RPMI7951 (cell line): ENCODE measurements at places on chromosomes 12 and 14. TPM values are rescaled to one million over a fixed set of nuclear protein-coding genes. Genes with fewer than 3 reads are reported as not detected.

DNA sequence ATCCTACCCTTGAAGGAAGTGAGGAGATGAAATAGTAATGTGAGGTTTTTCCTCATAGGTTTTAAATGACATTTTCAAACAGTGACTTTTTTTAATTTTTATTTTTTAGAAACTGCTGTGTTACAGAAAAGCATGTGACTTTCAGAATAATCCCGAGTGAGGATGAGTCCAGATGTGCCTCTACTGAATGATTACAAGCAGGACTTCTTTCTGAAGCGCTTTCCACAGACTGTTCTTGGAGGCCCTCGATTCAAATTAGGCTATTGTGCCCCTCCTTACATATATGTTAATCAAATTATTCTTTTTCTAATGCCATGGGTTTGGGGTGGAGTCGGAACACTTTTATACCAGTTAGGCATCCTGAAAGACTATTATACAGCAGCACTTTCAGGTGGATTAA, 15.8 kb downstream of the PCNX4 start:
- DNase-seq = no peak

GRCh38 chr12:56208006-56208405, 13.7 kb downstream of the RNF41 start:
- DNase-seq = no peak

DNA sequence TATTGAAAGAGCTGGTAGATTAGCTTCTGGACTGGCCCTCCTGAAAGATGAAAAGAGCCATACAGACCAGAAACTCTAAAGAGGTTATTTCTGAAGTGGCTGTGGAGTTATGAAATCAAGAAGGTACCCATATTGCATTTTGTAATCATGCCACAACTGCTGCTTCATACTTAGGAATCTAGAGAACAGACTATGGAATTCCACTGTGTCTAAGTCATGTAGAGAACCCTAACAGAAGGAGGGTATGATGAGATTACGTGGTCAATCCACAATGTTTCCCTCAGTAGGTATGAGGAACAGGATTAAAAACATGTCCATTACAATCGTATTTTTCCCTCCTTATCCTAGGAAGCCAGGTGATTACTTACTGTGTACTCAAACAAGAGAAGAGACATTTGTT, 708.8 kb downstream of the RERGL start:
- DNase-seq = no peak

DNA sequence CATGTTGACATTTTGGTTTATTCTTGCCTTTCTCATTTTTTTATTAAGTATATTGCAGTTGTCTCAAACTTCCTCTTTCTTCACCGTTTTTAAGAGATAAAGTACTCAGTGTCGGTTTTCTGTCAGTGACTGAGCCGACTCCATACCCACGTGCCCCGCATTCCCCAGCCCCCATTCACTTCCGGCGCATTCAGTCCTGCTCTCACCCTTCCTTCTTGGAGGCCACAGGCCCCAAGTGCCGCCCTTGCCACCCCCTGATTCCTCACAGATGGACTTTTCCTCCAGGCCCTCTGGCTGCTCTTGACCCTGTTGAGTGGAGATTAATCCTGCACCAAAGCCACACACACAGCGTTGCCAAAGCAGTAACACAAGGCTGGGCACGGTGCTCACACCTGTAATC, 19.1 kb upstream of the DNAH10 start:
- no peak for DNase-seq

DNA sequence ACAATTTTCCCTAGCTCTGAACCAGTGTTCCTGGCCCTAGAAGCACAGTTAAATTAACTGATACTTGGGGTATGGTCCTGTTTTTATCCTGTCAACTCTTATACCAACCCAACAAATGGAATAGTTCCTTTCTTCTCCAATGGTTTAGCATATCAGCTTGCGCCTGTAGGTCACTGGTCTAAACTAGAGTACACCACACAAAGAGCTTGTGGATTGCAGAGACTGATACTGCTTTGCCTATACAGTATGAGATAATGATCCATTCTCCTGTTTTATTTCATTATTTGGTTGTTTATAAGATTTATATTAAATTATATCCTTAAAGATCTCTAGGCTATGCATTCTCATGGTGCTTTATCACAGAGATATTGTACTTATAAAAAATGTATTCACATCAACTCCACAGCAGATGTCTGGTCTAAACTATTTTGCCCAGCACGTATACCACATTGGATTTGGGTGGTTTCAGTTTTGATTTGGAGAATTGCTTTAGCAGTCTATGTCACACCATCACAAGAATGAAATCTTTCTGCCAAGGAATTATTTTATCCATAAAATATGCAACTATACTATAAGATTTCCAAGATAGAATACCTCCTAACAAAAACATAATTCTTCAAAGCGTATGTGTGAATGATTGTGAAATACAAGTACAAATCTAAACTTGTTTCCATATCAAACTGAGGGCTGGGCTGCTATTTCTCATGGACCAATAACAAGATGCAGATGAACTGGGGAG, 142.1 kb downstream of the SLC16A7 start:
- peak; percentile 34 for DNase-seq

GRCh38 chr12:124617615-124618014, 50.2 kb upstream of the NCOR2 start:
- no peak for DNase-seq

DNA sequence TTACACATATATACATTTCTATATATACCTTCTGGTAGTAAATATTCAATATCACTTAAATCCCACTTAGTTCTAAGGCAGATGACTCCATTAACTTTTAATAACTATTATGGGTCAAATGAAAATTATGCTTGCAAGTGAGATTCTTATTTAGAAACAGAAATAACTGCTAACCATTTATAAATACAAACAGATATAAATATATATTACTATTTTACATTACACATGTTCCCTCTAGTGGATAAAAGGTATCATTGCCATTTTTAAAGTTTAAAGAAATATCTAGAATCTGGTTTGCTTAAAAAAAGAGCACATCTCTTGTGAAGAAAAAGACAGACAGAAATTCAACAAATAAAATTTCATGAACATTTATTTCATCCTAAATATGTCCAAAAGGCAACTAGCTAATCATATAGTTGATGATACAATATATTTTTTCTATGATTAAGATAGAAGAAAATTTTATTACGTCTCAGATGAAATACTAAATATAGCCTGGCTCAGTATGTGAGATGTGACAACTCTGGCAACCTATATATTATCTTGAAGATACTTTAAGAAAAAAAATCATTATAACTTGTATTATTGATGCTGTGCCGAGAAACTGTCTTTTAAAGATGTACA, 11.7 kb upstream of the RAD51AP1 start:
- peak; percentile 13 for DNase-seq

DNA sequence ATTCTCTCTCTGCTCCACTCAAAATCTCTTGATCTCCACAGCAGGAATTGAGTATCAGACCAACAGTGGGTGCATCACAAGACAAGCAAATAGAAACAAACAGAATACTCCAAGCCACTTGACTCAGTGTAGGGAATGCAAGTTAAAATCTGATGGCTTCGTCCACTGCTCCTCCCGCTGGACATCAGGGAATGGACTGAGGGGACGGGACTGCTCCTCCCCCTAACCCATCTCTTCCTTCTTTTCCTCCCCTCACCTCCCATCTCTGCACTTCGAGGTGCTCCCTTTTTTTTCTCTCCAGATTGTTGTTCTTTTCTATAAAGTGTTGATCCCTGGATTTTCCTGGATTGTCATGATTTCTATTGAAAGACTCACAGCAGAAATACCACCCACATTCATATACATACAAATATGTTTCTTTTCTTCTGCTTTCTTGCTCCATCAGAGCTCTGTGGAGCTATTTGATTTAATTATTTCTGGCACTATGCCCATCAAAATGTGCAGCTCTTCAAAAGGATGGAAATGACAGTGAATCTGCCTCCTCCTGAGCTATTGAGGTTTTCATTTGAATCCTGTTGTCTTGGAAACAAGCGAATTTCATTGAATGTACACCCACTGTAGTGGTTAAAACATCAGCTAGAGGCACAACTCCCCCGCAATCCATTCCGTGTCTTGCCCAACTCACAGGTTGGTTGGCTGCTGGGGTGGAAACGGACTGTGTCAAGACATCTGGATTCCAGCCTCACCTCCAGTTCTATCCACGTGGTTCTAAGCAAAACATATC, 199.7 kb downstream of the SPTSSA start:
- no peak for DNase-seq

DNA sequence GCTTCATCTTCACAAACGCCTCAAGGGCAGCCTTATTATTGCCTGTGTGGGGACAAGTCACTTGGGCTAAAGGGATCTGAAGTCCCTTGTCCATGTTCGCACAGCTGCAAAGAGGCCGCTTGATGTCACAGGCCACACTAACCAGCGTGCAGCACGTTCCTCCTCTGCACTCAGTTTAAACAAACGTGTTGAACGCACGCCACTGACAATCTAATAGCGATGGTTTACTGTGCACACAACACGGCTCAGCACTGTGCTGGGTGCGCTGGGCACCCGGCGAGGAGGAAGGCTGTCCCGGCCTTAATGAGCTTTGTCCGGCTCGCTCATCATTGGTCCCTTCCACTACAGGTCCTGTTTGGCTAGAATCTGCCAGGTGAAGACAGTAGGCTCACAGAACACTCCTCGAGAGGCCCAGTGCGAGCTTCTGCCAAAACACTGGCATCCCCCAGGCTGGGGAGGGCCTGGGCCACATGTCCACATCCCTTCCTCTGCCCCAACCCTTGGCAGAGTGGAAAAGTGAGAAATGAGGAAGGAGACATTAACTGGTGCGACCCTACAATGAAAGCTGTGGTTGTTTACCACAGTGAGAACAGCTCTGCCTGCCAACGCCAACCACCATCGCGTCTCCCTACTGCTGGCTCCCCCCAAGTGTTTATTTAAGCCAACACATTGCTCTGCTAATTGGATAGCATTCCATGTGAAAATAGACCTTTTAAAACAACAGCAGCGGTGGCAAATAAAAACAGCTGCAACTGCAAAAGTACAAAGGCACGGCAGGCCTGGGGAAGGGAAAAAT, 113.2 kb downstream of the RBM19 start:
- DNase-seq = no peak

GRCh38 chr14:36997843-36998242, 174.6 kb downstream of the SLC25A21 start:
- DNase-seq = no peak

- DNase-seq = no peak
Observed at GRCh38 chr14:60863249-60863648, 117.6 kb downstream of the TRMT5 start.

DNA sequence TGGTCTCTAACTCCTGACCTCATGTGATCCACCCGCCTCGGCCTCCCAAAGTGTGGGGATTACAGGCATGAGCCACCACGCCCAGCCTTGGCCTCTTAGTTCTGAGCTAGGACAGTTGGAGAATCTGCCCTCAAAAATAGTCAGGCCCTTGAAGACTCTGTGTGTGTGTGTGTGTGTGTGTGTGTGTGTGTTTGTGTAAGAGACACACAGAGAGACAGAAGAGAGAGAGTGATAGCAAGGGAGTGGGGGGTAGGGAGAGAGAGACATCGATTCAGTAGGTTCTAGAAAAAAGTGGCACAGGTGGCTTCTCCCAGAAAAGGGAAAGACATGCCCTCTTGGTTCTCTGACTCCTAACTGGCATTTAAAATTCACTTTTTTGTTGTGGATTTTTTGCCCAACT, 5.4 kb downstream of the HNF1A start:
- no peak for DNase-seq

- DNase-seq = no peak
Observed at GRCh38 chr14:75972801-75973421, 8.9 kb downstream of the TGFB3 start.

DNA sequence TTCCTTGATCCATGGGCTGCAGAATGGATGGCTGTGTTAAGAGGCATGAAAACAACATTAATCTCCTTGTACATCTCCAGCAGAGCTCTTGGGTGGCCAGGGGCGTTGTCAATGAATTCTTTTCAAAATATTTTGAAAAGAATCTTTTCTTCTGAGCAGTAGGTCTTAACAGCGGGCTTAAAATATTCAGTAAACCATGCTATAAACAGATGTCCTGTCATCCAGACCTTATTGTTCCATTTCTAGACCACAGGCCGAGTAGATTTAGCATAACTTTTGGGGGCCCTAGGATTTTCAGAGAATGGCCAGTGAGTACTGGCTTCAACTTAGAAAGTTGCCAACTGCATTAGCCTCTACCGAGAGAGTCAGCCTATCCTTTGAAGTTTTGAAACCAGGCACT, 130.2 kb downstream of the RAD51B start:
- no peak for DNase-seq

- DNase-seq = no peak
Observed at GRCh38 chr12:132514216-132514820, 24.4 kb downstream of the FBRSL1 start.

GRCh38 chr12:106297681-106298080, 4.9 kb upstream of the TCP11L2 start:
- DNase-seq = no peak

DNA sequence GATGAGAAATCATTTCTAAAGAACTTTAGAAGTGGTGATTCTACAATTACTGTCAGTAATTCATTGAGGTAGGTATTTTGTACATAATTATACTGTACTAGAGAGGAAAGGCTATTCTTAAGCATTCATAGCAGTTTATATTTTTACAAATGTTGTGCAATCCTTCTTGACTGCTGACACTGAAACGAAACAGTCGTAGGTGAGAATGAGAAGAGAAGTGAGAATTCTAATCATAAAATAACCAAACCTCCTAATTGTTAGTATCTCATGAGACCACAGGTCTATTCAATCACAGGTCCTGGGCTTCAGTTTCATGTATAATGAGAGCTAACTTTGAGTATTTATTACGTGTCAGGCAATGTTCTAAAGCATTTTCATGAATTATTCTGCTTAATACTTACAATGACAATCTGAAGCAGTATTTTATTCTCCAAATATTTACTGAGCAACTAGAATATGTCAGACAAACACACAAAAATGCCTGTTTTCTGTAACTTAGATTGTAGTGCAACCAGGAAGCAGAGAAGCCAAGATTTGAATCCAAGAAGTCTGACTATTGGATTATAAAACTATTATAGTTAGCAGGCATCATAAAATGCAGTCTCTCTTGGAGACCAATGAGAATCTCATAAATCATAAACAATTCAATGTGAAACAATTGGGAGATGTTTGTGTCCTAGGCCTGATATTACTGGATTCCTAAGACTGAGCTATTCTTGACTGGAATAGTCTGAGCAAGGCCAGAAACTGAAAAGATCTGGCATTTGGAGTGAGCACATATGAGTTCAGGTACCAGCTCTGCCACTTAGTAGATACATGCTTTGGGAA, 24.3 kb downstream of the RERG start:
- no peak for DNase-seq

- DNase-seq = peak; percentile 69
Observed at GRCh38 chr12:114995891-114996290, 311.9 kb upstream of the TBX3 start.

Gene RAB15
- 3.4 and 4.3 TPM in 2 replicates for total RNA-seq

Gene LRTM2
- total RNA-seq = not detected in 2 replicates

Gene KRT72
- not detected in 2 replicates for total RNA-seq

Gene KRT82
- not detected in 2 replicates for total RNA-seq

Gene CCDC197
- not detected in 2 replicates for total RNA-seq

Gene PTPRR
- total RNA-seq = 9.0 and 9.4 TPM in 2 replicates

Gene MYBPC1
- not detected in 2 replicates for total RNA-seq

Gene HOTAIR
- not detected in 2 replicates for total RNA-seq

Gene KLRK1
- not detected in 2 replicates for total RNA-seq
